Activated CD4-positive, alpha-beta T cell treated with anti-CD3 and anti-CD28 coated beads, Interleukin-2, amount 10 ng/mL, durations not matched to agents 7 days and 5 days (primary cell): ENCODE measurements at places on chromosomes 5 and 9. TPM values are rescaled to one million over a fixed set of nuclear protein-coding genes. Genes with fewer than 3 reads are reported as not detected.
A peak's percentile ranks its signal among the peaks of the same experiment; 100 is the strongest.

GRCh38 chr5:141485321-141486055 is 658 bp downstream of the PCDHGC4 start:
- H3K27ac ChIP-seq, result no peak overlapping the region
- peaks cover 73% of the 10 kb centered on the region for H3K27me3 ChIP-seq
- no peak overlapping the region for H3K4me3 ChIP-seq
- no peaks in the 10 kb centered on the region for H3K36me3 ChIP-seq
- no peaks in the 10 kb centered on the region for H3K4me1 ChIP-seq
- no peak for DNase-seq

DNA sequence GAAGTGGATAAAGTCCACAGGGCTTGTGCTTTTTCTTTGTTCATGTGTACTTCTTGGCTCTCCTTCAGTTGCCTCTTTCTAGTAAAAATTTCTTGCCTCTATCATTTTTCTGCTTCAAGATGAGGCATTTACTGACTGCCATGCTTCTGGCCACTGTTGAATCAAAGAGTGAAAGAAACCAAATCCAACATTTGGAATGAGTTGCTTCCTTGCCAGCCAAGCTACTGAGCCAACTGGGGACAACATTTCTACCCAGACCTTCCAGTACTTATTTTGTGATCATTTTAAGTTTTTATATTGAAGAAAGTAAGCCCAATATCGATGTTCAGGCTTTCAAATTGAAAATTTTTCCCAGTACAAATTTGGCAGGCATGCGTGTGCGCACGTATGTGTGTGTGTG is 73.2 kb downstream of the SNCAIP start:
- H3K4me1 ChIP-seq, result no peaks in the 10 kb centered on the region
- DNase-seq, result no peak
- no peak overlapping the region for H3K27ac ChIP-seq
- H3K36me3 ChIP-seq, result no peaks in the 10 kb centered on the region
- H3K4me3 ChIP-seq, result no peak overlapping the region

DMRT3 gene
- total RNA-seq, result not detected

GRCh38 chr9:111902391-111903139 is 6.0 kb downstream of the UGCG start:
- no peak overlapping the region for H3K27ac ChIP-seq
- no peaks in the 10 kb centered on the region for H3K27me3 ChIP-seq
- peaks cover 21% of the 10 kb centered on the region for H3K4me1 ChIP-seq
- peaks cover 13% of the 10 kb centered on the region for H3K36me3 ChIP-seq
- no peak for DNase-seq
- no peak overlapping the region for H3K4me3 ChIP-seq

SAXO1 gene
- 0.10 TPM for total RNA-seq

SPATA31C1 gene
- total RNA-seq, result not detected

DNA sequence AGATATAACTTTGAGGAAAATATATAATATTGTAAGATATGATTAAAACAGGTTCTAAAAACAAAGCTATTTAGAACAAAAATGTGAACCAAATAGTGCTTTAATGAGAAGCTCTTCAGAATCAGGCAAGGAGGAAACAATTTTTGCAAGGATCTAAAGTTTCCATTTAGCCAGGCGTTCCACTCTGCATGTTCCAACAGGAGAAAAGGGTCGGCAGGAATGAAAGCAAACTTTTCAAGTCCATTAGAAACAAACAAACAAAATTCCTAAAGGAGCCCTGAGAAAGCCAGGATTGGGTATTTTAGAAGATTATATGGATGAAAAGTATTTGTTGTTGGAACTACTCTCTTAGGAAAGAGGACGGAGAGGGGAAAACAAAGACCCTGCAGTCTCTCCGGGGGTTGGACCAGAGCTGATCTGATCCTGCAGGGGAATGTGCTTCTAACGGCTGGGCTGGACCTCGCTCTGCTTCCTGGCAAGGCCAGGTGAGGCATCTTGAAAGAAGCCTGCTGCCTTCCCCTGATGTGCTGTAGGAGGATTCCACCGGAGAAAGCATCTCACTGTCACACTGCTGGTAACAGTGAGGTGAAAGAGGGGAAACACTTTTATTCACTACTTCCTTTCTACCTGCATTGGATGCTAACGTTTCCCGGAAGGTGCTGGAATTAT is 94.6 kb downstream of the PRRT1B start:
- no peak overlapping the region for H3K27ac ChIP-seq
- no peaks in the 10 kb centered on the region for H3K27me3 ChIP-seq
- H3K4me1 ChIP-seq, result peaks cover 49% of the 10 kb centered on the region
- DNase-seq, result no peak

ENG gene
- total RNA-seq, result 17.3 TPM

- H3K27ac ChIP-seq, result no peak overlapping the region
- H3K4me1 ChIP-seq, result peaks cover 11% of the 10 kb centered on the region
- no peaks in the 10 kb centered on the region for H3K27me3 ChIP-seq
- DNase-seq, result no peak
These were observed 6.5 kb downstream of the AMACR start for GRCh38 chr5:34001241-34001841.

GRCh38 chr9:37329576-37329975 is 92.9 kb upstream of the GRHPR start:
- no peak overlapping the region for H3K4me3 ChIP-seq
- H3K36me3 ChIP-seq, result no peaks in the 10 kb centered on the region
- no peaks in the 10 kb centered on the region for H3K4me1 ChIP-seq
- H3K27me3 ChIP-seq, result no peaks in the 10 kb centered on the region
- no peak overlapping the region for H3K27ac ChIP-seq

DNA sequence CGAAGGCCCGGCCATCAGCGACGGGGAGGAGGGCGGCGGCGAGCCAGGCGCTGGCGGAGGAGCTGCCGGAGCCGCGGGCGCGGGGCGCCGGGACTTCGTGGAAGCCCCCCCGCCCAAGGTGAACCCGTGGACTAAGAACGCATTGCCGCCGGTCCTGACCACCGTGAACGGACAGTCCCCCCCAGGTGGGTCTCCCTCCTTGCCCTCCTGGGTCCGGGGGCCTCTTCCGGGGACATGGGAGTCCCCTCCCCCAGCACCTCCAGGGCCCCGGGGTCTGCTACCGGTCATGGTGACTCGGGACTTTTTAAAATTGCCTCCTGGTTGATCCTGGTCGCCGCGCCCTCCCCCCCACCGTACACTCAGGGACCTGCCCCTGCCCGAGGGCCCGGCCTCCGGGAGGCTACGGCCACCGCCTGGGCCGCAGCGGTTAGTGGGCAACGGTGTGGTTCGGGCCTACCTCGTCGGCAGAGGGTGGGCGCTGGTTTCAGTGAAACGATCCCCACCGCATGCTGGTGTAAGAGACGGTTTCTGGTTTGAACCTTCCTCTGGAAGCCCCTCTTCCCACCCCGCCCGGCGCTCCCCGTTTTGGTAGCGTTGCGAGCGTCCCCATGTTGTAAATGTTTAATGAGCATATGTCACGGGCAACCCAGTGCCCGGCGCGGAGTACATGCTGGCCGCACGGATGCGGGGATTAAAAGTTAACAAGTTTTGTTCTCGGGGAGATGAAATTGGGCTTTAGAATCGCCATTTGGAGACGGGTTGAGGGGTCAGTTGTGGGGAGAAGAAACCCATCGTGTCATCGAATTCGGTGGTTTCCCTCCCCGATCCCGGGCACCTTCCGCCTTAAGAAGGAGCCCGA is 1.1 kb downstream of the LARP1 start:
- H3K4me3 ChIP-seq, result peak overlapping the region; percentile 95
- H3K27me3 ChIP-seq, result no peaks in the 10 kb centered on the region
- H3K27ac ChIP-seq, result peak overlapping the region; percentile 95
- H3K36me3 ChIP-seq, result peaks cover 9% of the 10 kb centered on the region
- H3K4me1 ChIP-seq, result peaks cover 51% of the 10 kb centered on the region
